Activated CD8-positive, alpha-beta memory T cell treated with anti-CD3 and anti-CD28 coated beads for 48 hours (primary cell): ENCODE measurements at places on chromosomes 2 and 18.
A peak's percentile ranks its signal among the peaks of the same experiment; 100 is the strongest.

DNA sequence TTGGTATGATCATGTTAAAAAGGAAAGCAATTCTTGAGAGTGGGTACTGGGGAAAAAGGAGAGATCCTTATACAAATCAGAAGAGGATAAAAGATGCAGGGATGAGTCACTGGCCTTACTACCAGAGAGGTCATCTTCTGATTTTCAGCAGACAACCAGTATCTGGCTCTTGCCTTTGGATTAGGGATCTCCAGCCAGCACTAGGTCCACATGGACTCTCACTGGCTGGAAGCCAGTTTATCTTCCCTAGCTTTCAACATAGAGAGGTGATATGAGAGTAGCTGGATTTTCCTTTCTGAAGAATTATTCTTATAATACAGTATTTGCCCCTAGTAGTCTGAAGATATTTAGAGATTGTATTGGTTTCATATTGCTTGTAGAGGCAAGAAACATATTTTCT lies 30.2 kb downstream of the CERKL start:
- DNase-seq: no peak

DNA sequence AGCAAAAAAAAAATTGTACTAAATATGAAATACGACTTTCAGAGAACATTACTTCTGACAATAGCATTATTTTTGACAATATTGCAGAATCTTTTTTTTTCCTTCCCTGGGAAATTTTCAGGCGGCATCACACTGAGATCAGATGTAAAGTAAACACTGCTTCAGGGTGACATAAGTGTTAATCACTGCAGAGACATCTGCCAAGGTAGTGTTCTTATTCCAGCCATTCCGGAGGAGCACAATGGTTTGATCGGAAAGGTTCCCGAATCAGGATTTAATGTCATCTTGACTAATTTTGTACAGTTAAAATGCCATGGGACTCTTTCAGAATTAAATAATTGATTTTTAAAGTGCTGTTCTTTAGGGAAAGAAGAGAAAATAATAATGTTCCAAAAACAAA lies 56.7 kb upstream of the ZNF236 start:
- no peak for DNase-seq

DNA sequence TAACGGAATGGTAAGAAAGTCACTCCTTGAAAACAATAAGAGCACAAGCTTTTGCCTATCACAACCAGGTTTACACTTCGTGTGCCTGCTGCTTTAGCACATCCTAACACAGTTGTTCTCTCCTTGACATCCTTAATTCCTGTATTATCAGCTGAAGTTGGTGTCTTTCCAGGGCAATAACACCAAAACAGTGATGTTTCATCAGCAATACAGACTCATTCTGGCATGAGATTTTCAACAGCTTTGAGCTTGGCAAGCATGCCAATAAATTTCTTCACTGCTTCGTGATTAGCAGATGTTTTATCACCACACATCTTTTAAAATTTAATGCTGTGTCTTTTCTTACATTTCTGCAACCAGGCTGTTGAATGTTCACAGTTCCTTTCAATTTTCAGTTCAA lies 148.4 kb downstream of the EIPR1 start:
- no peak for DNase-seq

DNA sequence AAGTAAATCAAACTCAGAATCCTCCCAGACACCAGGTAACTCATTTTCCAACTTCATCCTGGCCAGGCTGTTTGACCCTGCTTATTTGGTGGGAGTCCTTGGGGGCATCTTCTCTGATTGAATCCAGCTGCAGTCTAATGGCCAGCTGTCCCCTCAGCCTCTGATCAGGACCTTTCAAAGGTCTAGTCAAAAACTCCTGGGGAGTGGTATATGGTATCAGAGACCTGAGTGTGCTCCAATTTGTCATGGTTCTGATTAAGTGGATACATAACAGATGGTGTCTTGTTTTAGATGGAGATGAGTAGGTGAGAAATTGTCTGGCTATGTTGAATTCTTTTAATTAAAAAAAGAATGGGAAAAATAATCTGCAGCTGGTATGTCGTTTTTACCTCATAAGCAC lies 842.6 kb upstream of the ACVR2A start:
- DNase-seq: no peak

DNA sequence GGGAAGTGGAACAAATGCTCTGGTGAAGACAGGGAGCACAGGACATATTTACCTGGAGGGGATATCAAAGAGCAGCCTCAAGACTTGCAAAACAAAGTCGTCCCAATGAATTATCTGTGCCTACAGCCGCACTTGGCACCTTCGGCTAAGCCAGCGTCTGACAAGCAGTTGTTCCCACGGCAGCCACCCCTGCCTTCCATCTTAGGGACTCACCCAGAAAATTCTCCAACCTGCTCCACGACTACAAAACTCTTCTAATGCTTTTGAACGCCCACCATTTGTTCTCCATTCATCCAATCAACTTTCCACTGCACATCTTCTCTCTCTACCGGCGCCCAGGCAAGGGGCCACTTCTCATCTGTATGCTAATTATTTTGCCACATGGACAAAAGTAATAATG lies 7.0 kb downstream of the MYT1L start:
- no peak for DNase-seq

DNA sequence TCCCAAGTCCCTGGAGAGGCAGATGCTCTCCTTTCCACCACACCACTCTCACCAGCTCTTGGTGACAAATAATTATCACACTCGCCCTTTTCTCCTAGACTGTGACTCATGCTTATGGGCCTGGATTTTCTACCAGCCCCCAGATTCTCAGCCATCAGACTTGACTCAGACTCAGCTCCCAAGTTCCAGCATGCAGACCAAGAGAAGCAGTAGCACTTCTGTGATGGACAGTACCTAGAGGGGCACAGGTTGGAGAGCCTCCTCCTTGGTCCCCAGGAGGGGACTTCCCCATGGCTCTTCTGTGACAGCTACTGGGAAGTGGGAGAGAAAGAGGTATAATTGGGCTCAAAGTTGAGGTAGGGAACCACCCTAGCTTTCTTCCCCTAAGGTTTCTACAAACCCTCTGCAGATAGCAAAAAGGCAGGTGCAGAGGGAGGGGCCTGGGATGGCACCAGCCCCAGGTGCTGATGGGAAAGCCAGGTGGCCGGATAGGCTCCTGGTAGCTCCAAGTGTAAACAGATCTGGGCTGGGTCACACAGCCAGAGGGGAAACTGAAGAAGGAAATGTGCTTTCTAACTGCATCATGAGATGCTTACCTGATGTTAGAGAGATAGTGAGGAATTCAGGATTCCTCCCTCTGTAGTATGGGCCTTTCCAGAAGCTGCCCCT lies 4.1 kb downstream of the TCF23 start:
- no peak for DNase-seq

- DNase-seq: no peak
Observed at GRCh38 chr2:3742743-3743508, 39.6 kb downstream of the DCDC2C start.

- DNase-seq: no peak
Observed at GRCh38 chr2:30789670-30790210, 17.5 kb downstream of the CAPN13 start.

- DNase-seq: peak; percentile 14
Observed at GRCh38 chr18:12657684-12658425, at the start of gene SPIRE1. Gene SPIRE1 (minus strand): TSS chr18:12658107. CDS start chr18:12657866, 241 bp downstream.

DNA sequence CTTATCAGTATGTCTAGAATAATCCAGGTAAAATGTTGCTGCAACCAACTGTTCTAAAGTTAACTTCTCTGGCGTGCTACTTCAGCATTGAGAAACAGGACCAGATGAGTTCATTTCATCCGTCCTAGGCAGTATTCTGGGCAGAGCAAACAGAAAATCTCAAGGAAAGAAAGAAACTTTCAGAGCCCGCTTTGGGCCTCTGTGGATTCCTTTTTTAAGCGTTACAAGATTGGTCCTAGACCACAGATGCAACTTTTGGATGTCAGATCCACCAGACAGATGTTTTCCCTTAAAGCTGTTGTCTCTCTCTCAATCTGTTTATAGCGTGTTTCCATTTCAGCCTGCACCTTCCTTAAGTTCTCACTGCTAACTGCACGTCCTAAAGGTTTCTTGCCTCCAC lies 75.0 kb downstream of the BCL2 start:
- no peak for DNase-seq

GRCh38 chr2:173940208-173941020 lies 24.8 kb downstream of the SP3 start:
- no peak for DNase-seq

GRCh38 chr2:202771336-202771735 lies 100.2 kb downstream of the ICA1L start:
- no peak for DNase-seq

- no peak for DNase-seq
Observed at GRCh38 chr2:45839508-45840251, 188.2 kb downstream of the PRKCE start.

DNA sequence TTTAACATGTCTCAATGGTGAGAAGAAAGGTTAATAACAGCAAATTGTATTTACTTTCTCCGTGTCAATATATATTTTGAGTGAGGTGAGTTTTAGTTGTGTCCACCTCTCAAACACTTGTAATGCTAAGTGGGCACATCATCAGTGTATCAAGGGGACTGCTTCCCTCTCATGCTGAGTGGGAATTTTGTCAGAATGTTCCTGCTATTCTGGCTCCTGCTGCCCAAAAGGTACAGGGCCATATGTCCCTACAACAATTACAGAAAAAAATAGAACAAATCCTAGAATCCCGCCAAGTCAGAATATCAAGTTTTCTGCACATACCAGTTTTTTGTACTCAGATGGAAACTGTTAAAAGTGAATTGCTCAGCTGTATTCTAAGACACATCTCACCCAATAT lies 5.4 kb upstream of the CERKL start:
- DNase-seq: no peak

- no peak for DNase-seq
Observed at GRCh38 chr2:98548920-98549818, 59.1 kb downstream of the COA5 start.

DNA sequence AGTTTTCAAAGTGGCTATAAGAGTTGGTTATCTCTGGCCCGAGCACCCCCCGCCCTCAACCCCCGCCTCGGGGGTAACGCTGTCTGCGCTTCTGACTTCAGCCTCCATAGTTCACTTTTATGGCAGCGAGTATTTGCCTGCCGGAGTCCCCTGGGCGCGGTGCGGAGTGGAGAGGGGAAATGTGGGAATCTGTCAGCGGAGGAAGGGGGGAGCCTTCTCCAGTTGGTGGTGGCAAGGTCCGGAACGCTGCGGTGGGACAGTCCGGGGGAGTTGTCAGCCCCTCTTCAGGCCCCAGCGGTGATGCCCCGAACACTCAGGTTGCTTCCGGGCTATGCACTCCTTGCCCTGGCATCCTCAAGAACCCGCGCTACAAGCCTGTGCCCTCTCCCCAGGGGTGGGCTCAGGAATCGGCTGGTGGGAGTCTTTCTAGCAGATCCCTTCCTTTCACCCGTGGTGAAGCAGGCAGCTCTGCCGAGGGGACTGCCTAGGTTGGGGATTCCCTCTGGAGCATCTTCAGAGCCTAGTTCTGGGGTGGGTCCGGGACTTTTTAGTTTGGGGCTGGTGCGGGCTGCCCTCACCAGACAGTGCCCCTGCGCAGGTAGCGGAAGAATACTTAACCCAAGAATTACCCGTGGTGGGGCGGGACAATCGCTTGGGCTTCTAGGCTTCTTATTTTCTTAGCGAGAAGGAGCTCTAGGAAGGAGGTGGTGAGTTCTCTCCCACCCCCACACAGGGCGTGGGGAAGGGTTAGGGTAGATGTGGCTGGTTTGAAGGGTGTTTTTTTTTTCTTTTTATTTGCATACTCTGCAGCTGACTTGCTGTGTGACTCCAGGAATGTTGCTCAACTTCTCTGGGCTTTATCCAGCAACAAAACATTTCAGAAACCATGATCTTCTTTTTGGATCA lies 1.6 kb downstream of the ATOH8 start:
- no peak for DNase-seq

DNA sequence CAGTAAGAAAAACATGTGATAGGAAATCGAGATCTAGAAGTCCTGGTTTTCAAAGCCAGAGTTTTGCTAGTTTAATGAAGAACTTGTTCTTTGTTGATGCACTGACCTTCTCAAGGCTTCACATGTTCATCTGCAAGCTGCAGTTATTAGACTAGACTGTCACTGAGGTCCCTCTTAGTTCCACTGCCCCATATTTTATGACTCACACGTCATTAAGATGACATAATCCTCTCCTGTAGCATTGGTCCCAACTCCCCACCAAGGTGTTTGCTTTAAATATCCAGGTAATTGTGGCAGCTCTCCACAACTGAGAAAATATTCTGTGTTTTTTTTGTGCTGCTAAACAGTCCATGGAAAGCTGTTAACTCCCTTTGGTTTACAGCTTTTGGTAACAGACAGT lies 149.7 kb downstream of the MREG start:
- no peak for DNase-seq

- DNase-seq: no peak
Observed at GRCh38 chr2:163407296-163407695, 328.5 kb downstream of the FIGN start.

DNA sequence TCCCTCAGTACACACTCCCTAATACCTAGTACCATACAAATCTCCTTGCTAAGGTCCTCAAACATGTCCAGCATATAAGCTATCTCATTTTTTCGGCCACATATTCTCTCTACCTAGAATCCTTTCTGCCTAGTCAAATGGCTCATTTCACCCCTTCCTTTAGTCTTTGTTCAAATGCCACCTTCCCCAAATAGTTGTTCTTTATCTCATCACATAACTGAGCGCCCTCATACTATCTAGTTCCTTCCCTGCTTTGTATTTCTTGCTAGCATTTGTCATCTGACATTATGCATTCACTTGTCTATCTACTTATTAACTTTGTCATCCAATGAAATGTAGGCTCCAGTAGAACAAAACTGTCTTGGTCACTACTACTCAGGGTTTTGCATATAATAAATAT lies 35.5 kb downstream of the RPRD1A start:
- no peak for DNase-seq

GRCh38 chr2:25257931-25258846 lies 83.5 kb downstream of the DNMT3A start:
- DNase-seq: no peak

- no peak for DNase-seq
Observed at GRCh38 chr2:130370490-130370889, 14.6 kb downstream of the PTPN18 start.

DNA sequence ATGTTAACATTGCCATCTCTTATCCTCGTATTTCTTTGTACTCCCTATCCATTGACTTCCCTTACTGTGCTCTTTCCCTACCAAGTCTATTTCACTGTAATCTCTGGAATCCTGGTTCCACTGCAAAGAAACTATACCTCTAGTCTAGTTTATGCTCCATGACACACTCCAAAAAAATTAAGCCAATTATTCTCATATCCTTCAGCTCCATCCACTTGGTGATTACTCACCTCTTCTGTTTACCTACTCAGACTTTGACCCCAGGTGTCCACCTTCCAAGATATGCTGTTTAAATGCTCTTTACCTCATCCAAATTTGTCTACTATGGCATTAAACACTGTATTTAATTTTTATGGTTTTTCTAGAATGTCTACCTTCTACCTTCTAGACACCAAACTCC lies 137.9 kb downstream of the ATAD2B start:
- DNase-seq: no peak

GRCh38 chr2:45184606-45185005 lies 175.4 kb upstream of the SIX2 start:
- DNase-seq: no peak

DNA sequence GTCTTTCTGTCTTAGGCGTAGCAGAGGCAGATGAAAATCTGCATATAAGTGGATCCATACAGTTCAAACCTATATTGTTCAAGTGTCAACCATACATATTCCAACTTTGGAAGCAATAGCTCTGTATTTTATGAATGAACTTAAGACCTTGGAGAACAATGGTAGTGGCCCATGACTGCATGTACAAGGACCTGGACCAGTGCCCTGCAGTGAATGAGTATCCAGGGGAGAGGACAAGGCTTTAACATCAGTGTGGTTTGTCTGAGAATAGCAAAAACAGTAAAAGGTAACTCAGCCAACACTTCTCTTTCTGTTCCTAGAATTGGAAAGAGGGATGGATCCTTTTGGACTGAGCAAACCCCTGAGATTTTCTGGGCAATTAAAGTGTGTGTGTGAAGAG lies 230.8 kb upstream of the LINC00305 start:
- no peak for DNase-seq
